ENCODE measurements at places on chromosomes 6 and 20.

- DNase-seq, result no peak
Observed at GRCh38 chr6:3356056-3356823, 97.5 kb downstream of the PSMG4 start.

- DNase-seq, result no peak
Observed at GRCh38 chr6:40015530-40015929, 81.3 kb upstream of the MOCS1 start.

DNA sequence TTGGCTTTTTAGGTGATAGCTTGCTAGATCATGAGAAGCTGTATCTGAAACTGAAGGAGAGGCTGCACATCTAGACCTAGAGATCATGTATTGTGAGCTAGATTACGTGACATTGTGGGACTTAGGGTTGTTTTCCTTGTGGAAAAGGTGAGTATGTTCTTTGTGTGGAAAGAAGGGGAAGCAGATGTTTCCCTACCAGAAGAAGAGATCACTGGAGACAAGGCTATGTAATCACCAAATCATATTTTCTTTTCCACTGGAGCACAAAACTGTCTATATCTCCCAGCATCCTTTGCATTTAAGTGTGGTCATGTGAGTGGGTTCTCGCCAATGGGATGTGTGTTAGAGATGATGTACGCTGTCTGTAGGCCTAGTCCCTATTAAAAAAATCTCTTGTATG, 7.0 kb upstream of the EPB41L2 start:
- no peak for DNase-seq

- DNase-seq, result no peak
Observed at GRCh38 chr6:42929821-42930360, 611 bp downstream of the CNPY3 start.

DNA sequence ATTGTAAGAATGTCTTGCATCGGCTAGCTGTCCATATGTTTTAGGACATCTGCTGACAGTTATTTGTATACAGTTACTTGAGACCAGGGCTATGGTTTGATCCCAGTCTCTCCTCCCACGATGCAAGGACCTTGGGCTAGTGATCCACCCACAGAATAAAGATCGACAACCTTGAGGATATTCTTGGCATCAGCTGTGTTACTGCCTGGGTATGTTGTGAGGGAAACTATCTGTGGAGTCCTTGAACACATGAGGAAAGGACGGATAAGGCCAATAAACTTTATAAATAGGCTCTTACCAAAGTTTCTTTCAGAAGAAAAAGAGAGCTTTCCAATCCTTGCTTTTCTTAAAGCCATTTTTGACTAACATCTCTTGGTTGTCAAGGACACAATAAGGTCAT, 70.8 kb upstream of the HEY2 start:
- no peak for DNase-seq

- DNase-seq, result no peak
Observed at GRCh38 chr6:161057103-161058091, 65.8 kb downstream of the MAP3K4 start.

GRCh38 chr6:108635505-108636226, 74.9 kb downstream of the FOXO3 start:
- DNase-seq, result no peak

DNA sequence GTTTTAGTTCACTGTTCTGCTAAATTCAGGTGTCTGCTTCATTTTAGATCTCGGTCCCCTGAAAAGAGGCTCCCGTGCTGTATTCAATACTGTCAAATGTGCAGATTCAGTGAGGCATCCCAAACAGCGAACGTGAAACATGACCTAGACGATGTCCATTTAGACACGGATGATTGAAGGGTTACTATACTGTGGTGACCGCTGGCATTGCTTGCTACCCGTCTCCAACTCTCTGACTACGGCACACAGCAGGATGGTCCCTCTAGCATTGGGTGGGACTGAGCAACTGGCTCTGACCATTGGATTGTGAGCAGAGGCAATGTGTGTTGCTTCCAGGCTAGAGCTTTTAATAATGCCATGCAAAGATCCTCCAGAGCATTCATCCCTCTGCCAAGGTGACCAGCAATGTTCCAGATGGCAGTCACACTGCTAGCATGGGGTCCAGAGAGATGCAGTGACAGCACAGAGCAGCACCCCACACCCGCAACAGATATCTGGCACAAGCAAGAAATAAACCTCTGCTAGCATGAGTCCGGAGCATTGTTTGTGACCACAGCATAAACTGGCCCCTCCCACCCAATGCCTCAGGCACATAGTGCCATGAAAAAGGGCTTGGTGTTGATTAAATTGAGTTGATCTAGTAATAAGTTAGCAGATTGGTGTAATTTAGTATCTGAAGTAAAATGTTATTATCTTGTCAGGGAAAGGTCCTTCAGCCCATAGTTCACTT, 9.0 kb downstream of the METTL24 start:
- DNase-seq, result no peak

DNA sequence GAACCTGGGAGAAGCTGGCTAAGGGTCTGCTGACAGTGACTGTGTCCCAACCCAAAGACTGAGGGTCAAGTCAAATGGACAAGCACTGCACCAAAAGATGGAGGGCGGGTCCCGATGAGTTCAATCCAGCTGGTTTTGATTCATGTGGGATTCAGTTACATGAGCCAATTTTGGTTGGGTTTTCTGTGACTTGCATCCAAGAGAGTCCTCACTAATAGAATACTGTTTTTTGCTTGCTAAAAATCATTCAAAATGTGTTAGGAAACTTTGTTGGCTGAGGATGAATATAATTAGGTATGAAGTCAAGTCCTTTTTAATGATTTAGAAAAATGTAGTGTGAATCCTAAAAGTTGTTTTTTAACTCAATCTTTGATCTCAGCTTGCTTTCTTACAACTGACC, 323.8 kb upstream of the NOX3 start:
- DNase-seq, result no peak

DNA sequence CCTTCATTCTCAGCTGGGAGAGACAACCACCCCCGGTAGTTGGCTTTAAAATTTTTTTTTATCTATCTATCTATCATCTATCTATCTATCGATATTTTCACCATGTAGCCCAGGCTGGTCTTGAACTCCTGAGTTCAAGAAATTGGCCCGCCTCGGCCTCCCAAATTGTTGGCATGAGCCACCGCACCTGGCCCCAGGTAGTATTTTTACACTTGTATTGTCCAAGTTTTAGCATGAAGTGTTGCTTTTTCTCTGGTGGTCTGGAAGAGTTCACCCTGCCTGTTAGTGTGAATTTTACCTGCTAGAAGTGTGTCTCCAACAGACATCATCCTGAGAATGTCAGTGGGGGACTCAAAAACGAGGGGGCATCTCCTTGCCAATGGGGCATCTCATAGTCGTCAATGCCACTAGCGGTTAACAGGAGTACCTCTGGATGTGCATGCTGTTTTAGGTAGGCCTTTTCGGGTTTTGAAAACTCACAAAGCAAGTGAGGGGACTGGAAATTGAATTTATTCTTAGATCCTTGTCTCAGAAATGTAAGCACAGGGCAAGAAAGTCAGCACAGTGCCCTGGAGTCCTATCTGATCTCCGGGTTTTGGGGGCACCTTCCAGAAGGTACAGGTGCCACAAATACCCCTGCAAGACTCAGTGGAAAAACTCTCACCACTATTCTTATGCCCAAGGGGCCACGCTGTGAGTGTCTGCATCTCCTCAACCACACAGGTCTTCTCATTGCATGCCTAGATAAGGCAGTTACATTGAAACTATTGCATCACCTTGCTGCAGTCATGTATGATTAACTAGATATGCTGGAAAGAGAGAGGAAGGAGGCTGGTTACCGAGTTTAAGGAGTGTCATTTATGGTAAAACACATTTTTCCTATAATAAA, 37.1 kb downstream of the TNFAIP3 start:
- no peak for DNase-seq

DNA sequence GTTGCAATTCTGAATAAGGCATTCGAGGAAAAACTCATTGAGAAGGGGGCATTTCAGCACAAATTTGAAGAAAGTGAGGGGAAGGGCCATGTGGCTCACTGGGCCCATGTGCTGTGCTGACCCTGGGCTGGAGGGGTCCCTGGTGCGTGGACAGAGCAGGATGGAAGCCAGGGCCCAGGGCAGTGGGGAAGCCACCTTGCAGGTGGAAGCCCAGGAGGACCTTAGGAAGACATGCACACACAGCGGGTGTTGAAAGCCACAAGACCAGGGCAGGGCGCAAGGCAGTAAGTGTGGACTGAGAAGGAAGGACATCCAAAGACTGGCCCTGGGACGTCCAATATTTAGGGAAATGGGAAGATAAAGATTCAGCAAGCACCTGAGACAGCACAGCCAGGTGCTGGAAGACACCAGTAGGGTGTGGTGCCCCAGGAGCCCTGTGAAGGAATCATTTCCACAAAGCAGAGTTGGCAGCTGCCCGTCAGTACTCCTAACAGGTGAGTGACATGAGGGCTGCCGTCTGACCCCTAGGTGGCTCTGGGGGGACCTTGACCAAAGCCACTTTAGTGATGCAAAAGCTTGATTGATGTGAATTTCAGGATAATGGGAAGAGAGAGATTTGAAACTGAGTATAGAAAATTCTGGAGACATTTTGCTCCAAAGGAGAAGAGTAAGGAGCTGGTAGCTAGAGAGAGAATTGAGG, 254.4 kb upstream of the EXOC2 start:
- DNase-seq, result no peak

GRCh38 chr20:13865791-13866351, 81.0 kb downstream of the NDUFAF5 start:
- no peak for DNase-seq
